ENCODE measurements at places on chromosomes 6 and 20.

- DNase-seq, result no peak
Measured at GRCh38 chr20:64035933-64036345, at the start of gene C20orf204. TSS of gene C20orf204 (plus strand) at chr20:64036182. CDS start at chr20:64036324, 142 bp downstream.

GRCh38 chr6:119848696-119849095 is 499.1 kb upstream of the MAN1A1 start:
- DNase-seq, result no peak

DNA sequence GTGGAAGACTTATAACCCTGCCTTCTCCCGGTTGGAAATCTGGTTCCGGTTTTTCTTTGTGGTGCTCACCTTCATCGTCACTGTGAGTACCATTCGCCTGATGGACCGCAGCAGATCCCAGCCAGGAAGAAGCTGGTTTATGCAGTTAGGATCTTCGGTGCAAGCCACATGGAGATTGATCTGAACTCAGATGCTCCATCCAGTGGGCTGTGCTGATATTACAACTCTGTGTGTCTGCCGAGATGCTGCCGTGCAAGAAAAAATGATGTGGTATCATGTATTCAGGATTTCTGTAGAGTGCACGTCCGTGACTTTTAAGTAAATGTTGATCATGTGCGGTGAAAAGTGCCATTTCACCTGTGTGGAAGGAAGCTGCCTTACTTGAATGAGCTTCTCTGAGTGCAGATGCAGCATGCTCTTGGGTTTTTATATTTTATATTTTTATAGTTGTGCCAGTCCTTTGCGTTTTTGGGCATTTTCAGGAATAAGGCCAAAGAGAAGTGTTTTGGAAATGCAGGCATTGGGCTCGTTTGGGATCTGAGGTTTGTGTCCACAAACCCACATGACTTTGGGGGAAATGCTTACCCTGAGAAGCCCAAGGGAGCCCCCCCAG is 39.2 kb downstream of the DYNLT1 start:
- DNase-seq, result peak; percentile 62

GRCh38 chr6:99761711-99762110 is 155.1 kb downstream of the PRDM13 start:
- no peak for DNase-seq

GRCh38 chr6:152398993-152399392 is 238.2 kb downstream of the SYNE1 start:
- no peak for DNase-seq

DNA sequence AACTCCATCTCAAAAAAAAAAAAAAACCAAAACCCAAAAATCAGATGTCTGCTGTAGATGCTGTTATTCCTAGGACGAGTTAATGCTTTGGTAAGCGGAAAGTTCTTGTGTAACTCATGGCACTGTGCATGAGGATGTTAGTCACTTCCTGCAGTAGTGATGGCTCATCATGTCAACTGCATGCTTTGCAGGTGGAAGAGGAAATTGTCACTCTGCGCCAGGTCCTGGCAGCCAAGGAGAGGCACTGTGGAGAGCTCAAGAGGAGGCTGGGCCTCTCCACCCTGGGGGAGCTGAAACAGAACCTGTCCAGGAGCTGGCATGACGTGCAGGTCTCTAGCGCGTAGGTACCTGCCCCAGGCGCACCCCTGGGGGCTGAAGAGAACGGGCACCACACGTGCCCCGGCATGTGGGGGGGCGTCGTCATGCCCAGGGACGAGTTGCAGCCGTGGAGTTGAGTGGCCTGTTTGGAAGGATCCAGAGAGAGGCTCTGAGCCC is 8.5 kb downstream of the TPD52L2 start:
- DNase-seq, result peak; percentile 44

GRCh38 chr20:23244916-23245552 is 105.6 kb upstream of the NXT1 start:
- DNase-seq, result no peak

DNA sequence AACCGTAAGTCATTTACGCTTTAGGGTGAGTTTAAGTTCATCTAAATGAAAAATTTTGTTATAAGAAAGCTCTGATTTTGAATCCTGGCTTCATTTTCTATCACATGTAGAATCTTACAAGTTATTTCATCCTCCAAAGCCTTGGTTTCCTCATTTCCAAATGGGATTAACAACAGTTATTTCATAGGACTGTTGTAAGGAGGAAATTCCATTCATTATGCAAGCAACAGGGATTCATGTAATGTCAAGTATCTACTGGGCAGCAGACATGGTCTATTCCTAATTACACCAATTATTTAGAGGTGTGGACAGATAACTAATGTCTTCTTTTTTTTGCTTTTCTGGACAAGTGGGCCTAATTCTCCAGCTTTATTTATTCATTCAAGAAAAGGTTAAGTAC is 154.0 kb downstream of the PDSS2 start:
- no peak for DNase-seq

GRCh38 chr6:38364127-38364526 is 275.6 kb downstream of the BTBD9 start:
- DNase-seq, result no peak

DNA sequence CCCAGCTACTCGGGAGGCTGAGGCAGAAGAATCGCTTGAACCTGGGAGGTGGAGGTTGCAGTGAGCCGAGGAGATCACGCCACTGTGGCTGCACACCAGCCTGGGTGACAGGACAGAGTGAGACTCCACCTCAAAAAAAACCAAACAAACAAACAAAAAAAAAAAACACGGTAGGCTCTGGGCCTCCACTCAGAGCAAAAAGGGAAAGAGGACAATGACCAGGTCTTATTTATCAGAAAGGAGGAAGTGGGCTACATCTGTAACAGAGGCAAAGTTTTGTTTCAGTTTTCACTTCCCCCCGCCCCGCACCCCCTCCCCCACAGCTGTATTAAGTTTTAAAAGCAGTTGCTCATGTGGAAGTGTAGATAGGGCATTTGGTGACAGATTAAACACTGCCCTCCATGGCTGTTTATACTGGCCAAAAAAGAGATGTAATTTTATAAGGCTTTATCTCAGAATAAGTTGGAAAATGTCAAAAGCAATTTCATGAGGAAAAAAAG is 114.6 kb downstream of the RCAN2 start:
- no peak for DNase-seq

GRCh38 chr20:13862245-13862644 is 77.4 kb downstream of the NDUFAF5 start:
- DNase-seq, result no peak

GRCh38 chr6:41730531-41731436 is 4.6 kb downstream of the TFEB start:
- DNase-seq, result no peak

GRCh38 chr20:44173846-44174245 is 13.1 kb downstream of the JPH2 start:
- no peak for DNase-seq

- DNase-seq, result peak; percentile 59
Measured at GRCh38 chr20:2873747-2874041, 413 bp downstream of the PTPRA start.
